Retinal pigment epithelial cell (primary cell): ENCODE measurements at places on chromosomes 1 and 21.
A peak's percentile ranks its signal among the peaks of the same experiment; 100 is the strongest.

GRCh38 chr1:10575616-10576015, 100.9 kb downstream of the PEX14 start:
- DNase-seq: peak; percentile 21

GRCh38 chr1:152021569-152021968, 15.2 kb downstream of the S100A11 start:
- no peak for DNase-seq

DNA sequence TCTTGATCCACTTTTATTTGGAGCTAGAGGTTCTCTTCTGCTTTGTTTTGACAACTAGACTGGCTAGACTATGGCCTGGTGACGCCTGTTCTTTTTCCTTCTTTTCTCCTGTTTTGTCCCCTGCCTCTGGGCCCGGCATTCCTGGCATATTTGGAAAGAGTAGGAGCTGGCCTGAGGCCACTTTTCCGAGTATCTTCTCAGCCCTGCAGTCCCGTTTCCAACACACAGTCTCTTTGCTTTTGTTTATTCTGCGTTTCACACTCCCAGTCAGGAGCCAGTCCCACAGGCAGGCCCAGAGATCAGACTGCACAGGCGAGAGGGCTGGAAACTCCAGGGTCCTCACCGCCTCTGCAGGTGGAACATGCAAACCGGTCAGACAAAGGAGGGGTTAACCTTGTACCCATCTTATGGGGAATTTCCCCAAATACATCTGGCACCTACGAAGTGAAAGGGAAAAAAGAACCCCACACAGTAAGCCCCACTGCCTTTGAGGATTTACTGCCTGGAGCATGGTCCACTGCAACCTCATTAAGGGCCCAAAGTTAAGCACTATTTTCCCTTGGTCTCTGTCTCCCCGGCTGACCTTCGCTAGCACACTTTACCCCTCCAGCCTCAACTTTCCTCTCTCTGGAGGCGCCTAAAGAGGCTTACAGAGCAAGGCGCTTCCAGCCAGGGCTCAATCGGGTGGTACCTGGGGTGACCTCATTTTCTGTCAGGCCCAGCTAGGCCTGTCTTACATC, 141.1 kb downstream of the TOMM20 start:
- peak; percentile 93 for DNase-seq

- DNase-seq: no peak
Observed at GRCh38 chr1:3771108-3772026, 1.2 kb upstream of the SMIM1 start.

GRCh38 chr1:43651188-43651587, 1.2 kb downstream of the KDM4A start:
- no peak for DNase-seq

GRCh38 chr1:117568999-117569398, 36.8 kb upstream of the TENT5C start:
- DNase-seq: no peak

DNA sequence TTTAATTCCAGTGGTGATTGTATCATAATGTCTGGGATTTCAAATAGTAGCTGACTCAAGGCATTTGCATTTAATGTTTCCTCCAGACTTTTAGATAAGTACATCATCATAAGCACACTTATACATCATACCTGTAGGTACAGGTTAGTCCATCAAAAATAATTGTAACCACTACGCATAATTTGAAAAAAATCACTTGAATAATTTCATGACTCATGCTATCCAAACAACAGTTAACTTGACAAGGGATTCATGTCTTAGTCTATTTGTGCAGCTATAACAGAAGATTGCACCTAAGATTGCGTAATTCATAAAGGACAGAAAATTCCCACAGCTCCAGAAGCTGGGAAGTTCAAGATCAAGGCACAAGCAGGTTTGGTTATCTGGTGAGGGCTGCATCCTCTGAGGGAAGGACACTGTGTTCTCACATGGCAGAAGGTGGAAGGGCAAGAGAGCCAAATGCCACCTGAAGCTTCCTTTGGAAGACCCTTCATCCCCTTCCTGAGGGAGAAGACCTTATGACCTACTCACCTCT, 801.7 kb upstream of the BRINP3 start:
- DNase-seq: no peak

- DNase-seq: no peak
Observed at GRCh38 chr1:68706639-68707317, 209.9 kb upstream of the DEPDC1 start.

DNA sequence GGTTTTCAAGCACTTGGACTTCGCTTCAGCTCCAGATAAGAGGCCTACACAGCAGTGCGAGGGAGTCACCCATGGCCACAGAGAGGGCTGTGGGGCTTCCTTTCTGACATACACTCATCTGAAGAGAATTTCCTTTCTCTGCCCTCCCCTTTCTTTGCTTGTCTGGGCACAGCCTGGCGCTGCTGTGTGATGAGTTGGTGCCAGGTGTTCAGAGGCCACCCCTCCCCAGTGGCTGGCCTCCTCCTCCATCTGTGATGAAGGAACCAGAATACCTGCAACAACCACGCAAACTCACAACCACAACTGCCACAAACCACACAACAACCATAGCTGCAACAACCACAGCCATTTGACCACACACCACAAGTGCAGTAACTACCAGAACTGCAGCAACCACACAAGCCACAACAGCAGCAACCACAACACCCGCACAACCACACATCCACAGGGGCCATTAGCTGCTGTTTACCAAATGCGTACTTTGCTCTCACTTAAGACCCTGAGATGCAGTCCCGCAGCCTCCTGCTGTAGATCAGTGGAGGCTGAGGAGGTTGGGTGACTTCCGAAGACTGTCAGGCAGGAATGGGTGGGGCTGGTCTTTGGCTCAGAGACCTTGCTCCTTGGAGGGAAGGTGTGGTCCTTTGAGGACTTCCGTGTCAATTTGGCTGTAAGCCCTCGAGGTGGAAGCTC, 71.1 kb downstream of the IER5 start:
- DNase-seq: no peak
